ENCODE measurements at places on chromosomes 6 and 20. TPM values are rescaled to one million over a fixed set of nuclear protein-coding genes. Genes with fewer than 3 reads are reported as not detected.

Gene SMPDL3A
- 8.9 TPM for total RNA-seq

Gene PLCB1
- 51.1 TPM for total RNA-seq

Gene FKBP1A
- 68.4 TPM for total RNA-seq

Gene B3GALT4
- total RNA-seq, result 4.2 TPM

Gene SERAC1
- 16.0 TPM for total RNA-seq

Gene FOXF2
- total RNA-seq, result 1.2 TPM

Gene FAM8A1
- total RNA-seq, result 52.9 TPM

Gene MCM8
- 3.9 TPM for total RNA-seq

Gene C20orf141
- total RNA-seq, result not detected

Gene PCSK2
- total RNA-seq, result 11.6 TPM

Gene TINAG
- total RNA-seq, result 0.25 TPM

Gene FAM162B
- 1.2 TPM for total RNA-seq

Gene RNF5
- total RNA-seq, result 61.5 TPM

Gene PHACTR3
- total RNA-seq, result 31.0 TPM

Gene SIRPA
- 9.3 TPM for total RNA-seq

Gene ID4
- total RNA-seq, result 76.7 TPM

Gene MCHR2
- 7.9 TPM for total RNA-seq

Gene ULBP2
- total RNA-seq, result 4.4 TPM

Gene GCNT2
- 14.5 TPM for total RNA-seq

Gene AFDN
- 179 TPM for total RNA-seq

Gene HLA-DQB2
- not detected for total RNA-seq

Gene MDFI
- 8.4 TPM for total RNA-seq

Gene LPA
- total RNA-seq, result 0.25 TPM

Gene CFB
- 0.49 TPM for total RNA-seq

Gene EYA2
- 1.5 TPM for total RNA-seq

Gene CCN2
- 16.2 TPM for total RNA-seq

Gene FAM209B
- total RNA-seq, result not detected

Gene PAX1
- not detected for total RNA-seq

Gene GNMT
- total RNA-seq, result 0.74 TPM

Gene CRISP3
- not detected for total RNA-seq

Gene ERMARD
- total RNA-seq, result 18.9 TPM

Gene TOP1
- total RNA-seq, result 31.0 TPM

Gene SAMD3
- total RNA-seq, result 6.1 TPM

Gene NKAPL
- total RNA-seq, result 0.98 TPM

Gene PSORS1C1
- total RNA-seq, result not detected

Gene ACSS1
- total RNA-seq, result 3.9 TPM

Gene TBC1D22B
- 8.1 TPM for total RNA-seq

Gene USP49
- 14.5 TPM for total RNA-seq

Gene MROH8
- total RNA-seq, result 3.2 TPM

Gene LHFPL5
- 0.98 TPM for total RNA-seq

Gene DSN1
- total RNA-seq, result 4.2 TPM

Gene R3HDML
- total RNA-seq, result not detected

Gene POU3F2
- total RNA-seq, result 156 TPM

Gene SYNDIG1
- total RNA-seq, result 16.7 TPM
